ENCODE measurements at places on chromosomes 11 and 22.

GRCh38 chr11:8106679-8107078 is 25.7 kb downstream of the TUB start:
- DNase-seq, result no peak

DNA sequence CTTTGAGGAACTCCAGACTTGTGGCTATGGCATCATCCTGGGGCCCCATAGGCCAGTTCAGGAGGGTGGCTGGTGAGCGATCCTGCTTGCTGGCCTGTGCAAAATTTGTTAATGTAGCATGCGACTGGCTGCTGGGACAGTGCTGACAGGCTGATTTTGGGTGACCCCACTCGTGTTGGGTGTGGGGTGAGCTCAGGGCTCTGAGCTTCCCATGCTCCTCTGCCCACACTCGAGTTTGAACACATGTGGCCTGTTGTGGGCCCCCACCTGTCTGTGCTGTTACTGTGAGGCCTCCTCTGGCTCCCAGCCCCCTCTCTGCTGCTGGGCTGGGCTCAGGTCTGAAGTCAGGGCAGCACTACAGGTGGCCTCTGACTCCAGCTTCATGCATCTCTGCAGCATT is 64.4 kb upstream of the MYEOV start:
- no peak for DNase-seq

- no peak for DNase-seq
These were observed 35.9 kb downstream of the TCIRG1 start for GRCh38 chr11:68074584-68075352.

- no peak for DNase-seq
These were observed 5.8 kb upstream of the BRD1 start for GRCh38 chr22:49833340-49834007.

GRCh38 chr11:1834062-1834610 is 654 bp upstream of the SYT8 start:
- no peak for DNase-seq
